ENCODE measurements at places on chromosomes 2 and 18. TPM values are rescaled to one million over a fixed set of nuclear protein-coding genes. Genes with fewer than 3 reads are reported as not detected.

SCN7A gene
- 18.2 TPM for total RNA-seq

NCK2 gene
- 38.4 TPM for total RNA-seq

SERPINB11 gene
- total RNA-seq, result not detected

RETREG2 gene
- total RNA-seq, result 31.2 TPM

SERPINB3 gene
- total RNA-seq, result 49.5 TPM

SMYD5 gene
- 15.3 TPM for total RNA-seq

TGFBRAP1 gene
- total RNA-seq, result 10.2 TPM
